ENCODE measurements at places on chromosomes 16 and 17.

DNA sequence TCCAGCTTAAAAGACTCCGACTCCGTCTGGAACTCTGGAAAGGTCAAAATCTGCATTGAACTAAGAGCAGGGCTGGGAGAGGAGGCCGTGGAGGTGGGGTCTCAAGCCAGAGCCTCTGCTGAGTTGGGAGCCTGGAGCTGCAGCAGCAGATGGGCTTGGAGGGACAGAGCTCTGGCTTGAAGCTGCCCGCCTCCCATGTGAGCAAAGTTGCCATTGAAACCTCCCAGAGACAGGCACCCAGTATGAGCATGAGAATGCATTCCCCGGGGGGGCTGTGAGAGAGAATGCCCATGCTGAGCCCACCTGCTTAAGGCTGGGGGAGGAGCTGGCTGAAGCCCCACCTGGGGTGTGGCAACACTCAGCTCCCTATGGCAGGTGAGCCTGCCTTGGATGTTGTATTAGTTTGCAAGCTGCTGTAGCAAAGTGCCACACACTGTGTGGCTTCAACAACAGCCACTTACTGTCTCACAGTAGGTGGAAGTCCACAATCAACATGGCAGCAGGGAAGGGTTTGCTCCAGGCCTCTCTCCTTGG is 9.6 kb downstream of the KIF19 start:
- no peak for DNase-seq

- no peak for DNase-seq
Measured at GRCh38 chr17:38958756-38959155, 8.4 kb downstream of the FBXO47 start.

DNA sequence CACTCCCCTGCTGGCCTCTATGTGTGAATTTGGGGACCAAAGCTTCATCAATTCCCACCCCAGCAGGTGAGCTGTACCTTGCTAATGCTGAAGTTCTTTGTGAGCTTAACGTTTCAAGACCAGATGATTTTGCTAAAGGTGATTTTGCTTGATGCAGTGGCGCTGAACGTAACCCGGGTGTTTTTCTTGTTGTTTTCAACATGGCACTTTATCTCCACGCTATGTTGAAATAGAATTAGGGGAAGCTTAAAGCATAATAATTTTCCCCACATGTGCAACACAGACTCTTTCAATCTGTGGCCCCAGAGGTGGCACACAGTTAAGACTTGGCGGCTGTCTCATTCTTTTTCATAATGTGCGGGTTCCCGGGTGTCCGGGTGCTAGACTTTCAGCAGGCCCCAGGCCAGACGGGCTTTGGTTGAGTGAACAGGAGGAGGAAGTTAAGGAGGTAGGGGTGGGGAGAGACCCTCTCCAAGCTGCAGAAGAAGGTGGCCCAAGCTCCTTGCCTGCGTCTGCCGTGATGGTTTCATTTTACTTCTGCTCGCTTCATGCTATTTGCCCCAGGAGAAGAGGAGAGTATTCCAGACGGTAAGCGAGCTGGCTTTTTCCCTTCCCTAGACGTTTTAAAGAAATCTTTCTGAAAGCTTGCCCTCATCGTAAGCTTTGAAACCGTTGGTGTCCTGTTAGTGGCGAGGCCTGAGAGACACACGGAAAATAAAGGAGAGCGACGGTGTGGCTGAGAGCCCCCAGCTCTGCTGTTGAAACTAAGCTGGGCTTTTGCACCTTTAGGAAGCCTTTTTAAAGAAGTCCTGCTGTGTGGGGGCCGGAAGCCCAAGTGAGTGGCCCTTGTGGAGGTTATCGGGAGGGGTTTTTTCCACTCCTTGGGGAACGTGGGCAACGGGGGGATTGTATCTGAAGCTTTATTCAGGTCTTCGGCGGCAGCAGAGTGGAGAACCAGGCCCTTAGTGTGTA is 4.2 kb downstream of the FOXC2 start:
- no peak for DNase-seq

DNA sequence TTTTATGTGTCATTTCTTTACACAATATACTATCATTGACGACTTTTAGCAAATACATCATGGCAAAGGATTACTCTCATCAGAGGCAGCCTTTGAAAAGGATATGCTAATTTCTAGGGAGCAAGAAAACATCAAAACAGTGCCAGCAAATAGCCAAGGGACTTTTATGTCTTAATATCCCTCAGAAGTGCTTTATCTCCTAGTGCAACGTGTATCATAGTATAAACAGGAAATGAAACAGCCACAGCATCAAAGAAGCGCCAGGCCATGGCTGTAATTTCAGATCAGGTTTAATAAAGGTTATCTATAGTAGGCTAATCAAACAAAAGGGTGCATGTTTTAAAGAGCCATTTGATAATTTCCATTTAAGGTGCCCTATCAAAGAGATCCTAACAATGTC is 159.9 kb downstream of the AXIN2 start:
- no peak for DNase-seq

- no peak for DNase-seq
Measured at GRCh38 chr16:11138769-11139325, 117.2 kb downstream of the SOCS1 start.

GRCh38 chr16:85863384-85863774 is 35.6 kb upstream of the IRF8 start:
- DNase-seq, result no peak
